ENCODE measurements at places on chromosomes 7 and 10.
A peak's percentile ranks its signal among the peaks of the same experiment; 100 is the strongest.

- H3K36me3 ChIP-seq = peaks cover 34% of the 10 kb centered on the region
- no peaks in the 10 kb centered on the region for H3K27me3 ChIP-seq
- H3K4me3 ChIP-seq = no peak overlapping the region
- H3K4me1 ChIP-seq = no peaks in the 10 kb centered on the region
These were observed 55.2 kb upstream of the GSDME start for GRCh38 chr7:24812305-24812945.

- no peak overlapping the region for H3K4me3 ChIP-seq
- no peaks in the 10 kb centered on the region for H3K27me3 ChIP-seq
- no peak for DNase-seq
- H3K4me1 ChIP-seq = peaks cover 39% of the 10 kb centered on the region
These were observed 384.7 kb upstream of the NRP1 start for GRCh38 chr10:33719005-33719703.

DNA sequence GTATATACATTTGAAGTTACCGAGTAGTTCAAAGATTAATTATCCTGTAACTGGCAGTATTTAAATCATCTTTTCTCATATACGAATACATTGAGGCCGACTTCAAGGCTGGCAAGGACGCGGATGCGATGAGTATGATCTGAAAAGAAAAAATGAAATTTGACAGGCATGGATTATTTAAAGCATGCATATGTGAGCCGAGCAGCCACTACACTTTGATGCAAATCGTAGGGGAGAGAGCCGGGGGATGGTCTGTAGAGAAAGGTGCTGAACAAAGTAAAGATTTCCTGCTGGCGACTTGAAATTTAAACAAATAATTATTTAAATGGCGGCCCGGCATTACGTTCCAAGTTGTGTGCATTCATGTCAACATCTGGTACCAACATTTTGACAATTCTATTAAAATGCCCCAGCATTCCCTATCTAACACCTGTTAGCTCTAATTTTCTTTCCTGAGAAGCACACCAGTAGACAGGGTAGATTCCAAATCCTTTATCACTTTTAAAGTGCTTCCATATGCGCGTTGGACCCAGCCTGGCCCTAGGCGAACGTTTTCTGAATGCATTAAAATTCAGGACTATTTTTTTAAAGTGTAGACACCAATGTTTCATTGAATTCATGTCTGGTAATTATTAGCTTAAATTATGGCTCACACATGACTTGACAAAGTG is 188.7 kb downstream of the EMX2 start:
- no peak overlapping the region for H3K4me3 ChIP-seq
- DNase-seq = no peak
- H3K27ac ChIP-seq = no peak overlapping the region
- H3K27me3 ChIP-seq = peaks cover 90% of the 10 kb centered on the region
- no peaks in the 10 kb centered on the region for H3K4me1 ChIP-seq

- H3K4me3 ChIP-seq = no peak overlapping the region
- no peaks in the 10 kb centered on the region for H3K27me3 ChIP-seq
- no peak overlapping the region for H3K27ac ChIP-seq
- DNase-seq = no peak
- H3K36me3 ChIP-seq = no peaks in the 10 kb centered on the region
- H3K4me1 ChIP-seq = no peaks in the 10 kb centered on the region
These were observed 93.0 kb downstream of the ABLIM1 start for GRCh38 chr10:114565066-114565465.

GRCh38 chr7:11751807-11752389 is 80.1 kb downstream of the THSD7A start:
- H3K27ac ChIP-seq = no peak overlapping the region
- H3K36me3 ChIP-seq = no peaks in the 10 kb centered on the region
- H3K4me1 ChIP-seq = no peaks in the 10 kb centered on the region
- no peak overlapping the region for H3K4me3 ChIP-seq
- no peak for DNase-seq

GRCh38 chr7:8982338-8982992 is 549.1 kb downstream of the NXPH1 start:
- no peaks in the 10 kb centered on the region for H3K4me1 ChIP-seq
- DNase-seq = no peak
- no peaks in the 10 kb centered on the region for H3K36me3 ChIP-seq

- no peaks in the 10 kb centered on the region for H3K36me3 ChIP-seq
- peaks cover 44% of the 10 kb centered on the region for H3K4me1 ChIP-seq
- H3K4me3 ChIP-seq = peak overlapping the region; percentile 25
- H3K27ac ChIP-seq = no peak overlapping the region
- peaks cover 100% of the 10 kb centered on the region for H3K27me3 ChIP-seq
- DNase-seq = no peak
These were observed 2.5 kb downstream of the LBX1 start for GRCh38 chr10:101226491-101227428.

GRCh38 chr10:42980553-42981357 is 96.1 kb upstream of the RET start:
- H3K4me3 ChIP-seq = no peak overlapping the region
- H3K36me3 ChIP-seq = no peaks in the 10 kb centered on the region
- no peaks in the 10 kb centered on the region for H3K4me1 ChIP-seq

DNA sequence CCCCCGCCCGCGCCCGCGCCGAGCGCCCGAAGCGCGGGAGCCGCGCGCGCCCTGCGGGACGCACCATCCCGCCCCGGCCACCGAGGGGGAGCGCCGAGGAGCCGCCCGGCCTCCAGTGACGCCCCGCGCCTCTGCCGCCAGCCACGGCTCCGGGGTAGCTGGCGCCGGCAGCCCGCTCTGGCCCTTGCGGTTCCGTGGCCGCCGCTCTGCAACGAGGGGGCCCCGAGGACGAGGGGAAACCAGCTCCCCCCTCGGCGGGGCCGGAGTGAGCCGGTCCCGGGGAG is at the start of gene PAXIP1:
Gene PAXIP1, minus strand, starts transcription at position 33 of the 284 bp plus-strand sequence. CDS start 195 bp downstream, outside the sequence.
- H3K27ac ChIP-seq = peak within 1 kb of the TSS; percentile 96
- no peaks in the 10 kb centered on the region for H3K27me3 ChIP-seq
- H3K4me3 ChIP-seq = peak within 1 kb of the TSS; percentile 97
- DNase-seq = no peak
- H3K36me3 ChIP-seq = peaks cover 7% of the 10 kb centered on the region

DNA sequence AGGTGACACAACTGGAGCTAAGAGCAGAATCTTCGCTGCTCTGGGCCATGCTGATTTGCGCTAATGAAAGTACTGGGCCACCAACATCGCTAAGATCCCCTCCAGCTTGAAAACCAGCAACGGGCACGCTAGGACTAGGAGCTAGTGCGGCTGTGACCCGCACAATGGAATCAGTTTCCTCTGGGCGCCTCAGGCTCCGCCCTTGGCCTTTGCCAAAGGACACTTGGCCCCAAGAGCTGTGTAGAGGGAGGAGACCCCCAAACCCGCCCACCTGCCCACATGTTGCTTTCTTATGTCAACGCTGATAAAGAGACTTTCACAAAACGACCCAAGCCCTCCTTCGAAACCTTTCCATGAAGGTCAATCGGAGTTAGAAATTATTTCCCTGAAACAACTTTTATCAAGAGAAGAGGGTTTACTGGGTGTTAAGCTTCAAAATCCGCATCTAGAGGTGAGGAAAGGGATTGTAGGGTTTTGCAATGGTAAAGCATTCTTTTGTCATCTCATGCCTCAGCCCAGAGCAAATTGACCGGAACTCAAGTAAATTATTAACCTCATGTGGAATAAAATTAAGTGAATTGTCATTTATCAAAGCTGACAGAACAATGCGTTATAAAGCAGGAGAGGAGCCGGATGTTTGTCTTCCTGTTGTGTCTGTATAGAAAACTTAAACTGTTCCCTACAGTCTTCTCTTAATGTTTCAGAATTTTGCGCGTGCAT is 9.4 kb downstream of the ABCB5 start:
- H3K27me3 ChIP-seq = no peaks in the 10 kb centered on the region
- no peaks in the 10 kb centered on the region for H3K36me3 ChIP-seq
- H3K4me3 ChIP-seq = no peak overlapping the region
- H3K4me1 ChIP-seq = no peaks in the 10 kb centered on the region
- no peak for DNase-seq

- no peaks in the 10 kb centered on the region for H3K36me3 ChIP-seq
- H3K4me3 ChIP-seq = no peak overlapping the region
- no peak for DNase-seq
- no peak overlapping the region for H3K27ac ChIP-seq
- H3K27me3 ChIP-seq = no peaks in the 10 kb centered on the region
These were observed 160.6 kb downstream of the FGFR2 start for GRCh38 chr10:121437596-121437995.

DNA sequence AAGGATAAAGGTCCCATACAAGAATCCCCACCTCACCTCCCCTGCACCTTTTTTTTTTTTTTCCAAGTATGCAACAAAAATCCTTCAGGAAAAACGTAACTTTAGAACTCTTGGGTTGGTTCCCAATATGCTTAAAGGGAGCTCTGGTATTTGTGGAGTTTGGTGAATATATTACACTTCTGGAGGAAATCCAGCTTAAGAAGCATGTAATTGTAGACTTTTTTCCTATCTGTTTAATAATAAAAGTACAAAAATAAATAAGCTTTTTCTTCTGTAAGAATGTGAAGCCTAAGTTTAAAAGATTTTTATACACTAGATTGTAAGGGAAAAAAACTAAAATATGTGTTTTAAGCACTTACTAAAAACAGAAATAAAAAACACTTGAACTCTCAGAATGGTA is 102.3 kb downstream of the SORBS1 start:
- H3K4me3 ChIP-seq = no peak overlapping the region
- no peak overlapping the region for H3K27ac ChIP-seq
- no peaks in the 10 kb centered on the region for H3K4me1 ChIP-seq
- H3K36me3 ChIP-seq = no peaks in the 10 kb centered on the region
- H3K27me3 ChIP-seq = no peaks in the 10 kb centered on the region
- DNase-seq = no peak

GRCh38 chr7:42020061-42020460 is 216.9 kb downstream of the GLI3 start:
- no peak overlapping the region for H3K27ac ChIP-seq
- H3K36me3 ChIP-seq = no peaks in the 10 kb centered on the region
- no peaks in the 10 kb centered on the region for H3K4me1 ChIP-seq
- no peak overlapping the region for H3K4me3 ChIP-seq
- H3K27me3 ChIP-seq = no peaks in the 10 kb centered on the region

GRCh38 chr7:124618871-124619270 is 146.7 kb downstream of the GPR37 start:
- H3K4me3 ChIP-seq = no peak overlapping the region
- H3K4me1 ChIP-seq = no peaks in the 10 kb centered on the region
- H3K27ac ChIP-seq = no peak overlapping the region
- H3K27me3 ChIP-seq = no peaks in the 10 kb centered on the region
- no peak for DNase-seq

DNA sequence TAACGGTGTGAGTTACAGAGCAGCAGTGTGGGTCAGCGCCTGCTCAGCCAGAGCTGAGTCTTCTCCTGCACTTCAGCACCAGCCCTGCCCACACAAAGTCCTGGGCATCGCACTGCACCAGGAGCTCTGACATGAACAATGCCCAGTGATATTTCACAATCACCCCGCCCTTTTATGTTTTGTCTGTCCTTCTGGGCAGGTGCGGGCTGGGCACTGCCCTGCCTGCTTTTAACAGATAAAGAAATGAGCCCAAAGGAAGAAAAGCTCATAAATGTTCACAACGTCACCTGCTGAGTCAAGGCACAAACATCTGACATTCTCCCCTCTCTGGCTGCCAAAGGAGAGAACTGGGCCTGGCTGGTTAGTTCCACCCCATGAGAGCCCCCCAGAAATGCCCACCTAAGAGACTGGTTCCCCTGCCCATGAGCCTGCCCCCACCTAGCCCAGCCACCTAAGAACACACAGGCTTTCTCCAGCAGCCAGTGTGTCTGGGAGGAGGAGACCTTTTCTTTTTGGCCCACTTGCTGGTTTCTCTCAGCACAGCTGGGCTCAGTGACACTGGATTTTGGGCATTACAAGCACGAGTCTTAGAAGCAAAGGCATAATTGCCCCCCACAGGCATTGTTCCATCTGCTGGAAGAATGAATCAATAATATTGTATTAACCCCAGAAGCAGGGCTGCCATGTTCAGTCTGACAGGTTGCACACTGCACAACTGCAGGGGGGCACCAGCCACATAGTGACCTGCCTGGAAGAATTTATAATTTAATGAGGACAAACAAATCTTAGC is 22.3 kb downstream of the CALML3 start:
- H3K4me1 ChIP-seq = peaks cover 21% of the 10 kb centered on the region
- no peaks in the 10 kb centered on the region for H3K36me3 ChIP-seq
- DNase-seq = peak; percentile 22
- H3K27me3 ChIP-seq = no peaks in the 10 kb centered on the region

DNA sequence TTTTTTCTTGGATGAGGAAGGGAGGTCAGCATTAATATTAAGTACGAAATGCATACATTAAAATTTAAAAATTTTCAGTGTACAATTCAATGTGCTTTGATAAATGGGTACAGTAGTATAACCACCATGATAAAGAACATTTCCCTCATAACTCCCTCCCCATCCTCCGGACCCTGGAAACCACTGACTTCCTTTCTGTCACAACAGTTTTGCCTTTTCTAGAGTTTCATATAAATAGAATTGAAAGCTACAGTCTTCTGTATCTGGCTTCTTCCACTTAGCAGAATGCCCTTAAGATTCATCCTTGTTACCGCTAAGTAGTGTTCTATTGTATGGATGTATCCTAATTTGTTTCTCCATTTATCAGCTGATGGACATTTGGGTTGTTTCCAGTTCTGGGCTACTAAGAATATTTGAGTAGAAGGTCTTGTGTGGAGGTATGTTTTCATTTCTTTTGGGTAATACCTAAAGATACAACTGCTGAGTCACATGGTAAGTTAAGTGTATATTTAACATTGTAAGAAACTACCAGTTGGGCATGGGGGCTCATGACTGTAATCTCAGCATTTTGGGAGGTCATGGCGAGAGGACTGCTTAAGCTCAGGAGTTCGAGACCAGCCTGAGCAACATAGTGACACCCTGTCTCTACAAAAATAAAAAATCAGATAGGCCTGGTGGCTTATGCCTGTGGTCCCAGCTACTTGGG is 30.8 kb downstream of the ABI1 start:
- H3K4me3 ChIP-seq = no peak overlapping the region
- peaks cover 28% of the 10 kb centered on the region for H3K4me1 ChIP-seq
- no peaks in the 10 kb centered on the region for H3K27me3 ChIP-seq
- DNase-seq = no peak
- no peaks in the 10 kb centered on the region for H3K36me3 ChIP-seq

- H3K4me3 ChIP-seq = no peak overlapping the region
- no peaks in the 10 kb centered on the region for H3K27me3 ChIP-seq
- H3K27ac ChIP-seq = peak overlapping the region; percentile 32
- H3K36me3 ChIP-seq = no peaks in the 10 kb centered on the region
- DNase-seq = peak; percentile 49
These were observed 62.2 kb upstream of the USP6NL start for GRCh38 chr10:11673346-11674280.

DNA sequence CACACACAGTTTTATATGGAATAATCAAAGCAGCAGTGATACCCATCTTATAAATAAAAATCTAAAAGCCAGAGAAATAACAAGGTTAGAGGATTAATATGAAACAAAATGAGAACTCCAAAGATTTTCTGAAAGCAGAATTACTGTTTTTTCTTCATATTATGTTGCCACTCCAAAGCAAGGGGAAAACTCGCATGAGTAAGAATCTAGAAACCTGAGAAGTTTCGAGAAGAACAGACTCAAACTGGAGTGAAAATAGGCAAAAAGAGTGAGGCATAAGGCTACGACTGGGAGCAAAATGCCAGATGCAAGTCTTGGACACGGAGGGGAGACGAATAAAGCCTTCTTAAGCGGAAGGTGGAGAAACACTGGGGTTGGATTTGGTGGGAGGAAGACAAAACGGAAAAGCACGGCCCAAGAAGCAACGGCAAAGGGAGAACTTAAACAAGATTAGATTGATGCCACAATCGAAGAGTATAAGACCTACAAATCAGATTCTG is 923 bp downstream of the TNPO3 start:
- no peak for DNase-seq
- H3K36me3 ChIP-seq = no peaks in the 10 kb centered on the region
- peaks cover 25% of the 10 kb centered on the region for H3K4me1 ChIP-seq
- H3K27ac ChIP-seq = peak overlapping the region; percentile 98
